Stimulated activated CD4-positive, alpha-beta T cell treated with anti-CD3 and anti-CD28 coated beads, Interleukin-1b, Interleukin-23, amount 100 ng/mL, for 1 hour (primary cell): ENCODE measurements at places on chromosomes 5 and 9.

DNA sequence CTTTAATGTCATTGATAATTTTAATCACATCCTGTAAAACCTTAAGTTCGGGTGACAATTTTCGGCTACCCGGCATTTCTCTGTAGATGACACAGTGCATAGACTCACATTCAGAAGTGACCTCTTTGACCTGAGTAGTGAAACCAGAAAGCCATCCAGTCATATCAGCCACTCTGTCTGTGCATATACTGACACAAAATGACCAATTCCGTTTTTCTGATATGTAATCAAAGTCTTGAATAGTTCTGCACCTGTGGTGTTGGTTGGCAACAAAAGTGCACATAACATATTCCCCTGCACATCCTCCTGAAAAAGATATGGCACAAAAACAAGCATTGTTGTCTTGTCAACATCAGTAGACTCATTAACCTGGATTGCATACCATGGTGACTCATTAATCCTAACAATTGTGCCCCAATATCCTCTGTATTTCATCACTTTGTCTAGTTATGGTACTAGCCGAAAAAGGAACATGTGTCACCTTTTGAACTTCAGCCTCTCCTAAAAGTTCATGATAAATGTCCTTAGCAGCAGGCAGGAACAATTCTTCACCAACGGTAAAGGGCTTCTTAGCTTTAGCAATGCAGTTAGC is 4.6 kb upstream of the HNRNPA0 start:
- no peak for DNase-seq

- DNase-seq = no peak
Measured at GRCh38 chr5:68376935-68377334, 161.4 kb downstream of the PIK3R1 start.

DNA sequence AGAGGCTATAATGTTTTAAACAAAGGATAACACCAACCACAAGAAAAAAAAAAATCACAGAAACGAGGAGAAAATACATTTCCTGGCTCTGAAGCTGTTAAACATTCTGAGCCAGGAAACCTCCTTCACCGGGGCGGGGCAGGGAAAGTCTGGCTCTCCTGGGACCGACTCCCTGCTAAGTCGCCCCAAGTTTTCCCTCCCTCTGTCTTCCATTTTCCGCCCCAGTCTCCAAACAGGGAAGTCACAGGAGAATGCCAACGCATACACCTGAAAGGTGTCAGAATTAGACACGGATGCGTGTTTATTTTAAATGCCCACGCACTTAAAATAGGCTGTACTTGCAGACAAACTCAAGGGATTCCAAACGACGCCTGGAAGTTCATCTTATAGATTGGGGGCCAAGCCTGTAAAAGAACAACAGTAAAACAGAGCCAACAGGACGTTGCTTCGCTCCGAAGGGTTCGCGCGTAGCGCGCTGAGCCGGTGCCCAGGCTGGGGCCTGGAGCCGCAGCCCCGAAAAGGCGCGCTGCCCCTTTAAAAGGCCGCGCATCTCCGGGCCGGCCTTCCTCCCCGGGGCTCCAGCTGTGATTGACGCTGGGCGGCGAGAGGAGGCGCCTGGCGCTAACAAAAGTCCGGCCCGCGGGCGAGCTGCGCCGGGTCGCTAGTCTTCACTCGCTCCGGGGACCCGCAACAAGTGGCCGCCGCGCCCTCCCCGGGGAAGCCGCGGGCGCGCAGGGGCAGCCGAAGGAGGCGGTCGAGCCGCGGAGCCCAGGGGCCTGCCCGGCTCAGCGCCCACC is at the start of gene FBXL7:
TSS of gene FBXL7 (plus strand) at position 653 of the 797 bp plus-strand sequence.
- DNase-seq = no peak

DNA sequence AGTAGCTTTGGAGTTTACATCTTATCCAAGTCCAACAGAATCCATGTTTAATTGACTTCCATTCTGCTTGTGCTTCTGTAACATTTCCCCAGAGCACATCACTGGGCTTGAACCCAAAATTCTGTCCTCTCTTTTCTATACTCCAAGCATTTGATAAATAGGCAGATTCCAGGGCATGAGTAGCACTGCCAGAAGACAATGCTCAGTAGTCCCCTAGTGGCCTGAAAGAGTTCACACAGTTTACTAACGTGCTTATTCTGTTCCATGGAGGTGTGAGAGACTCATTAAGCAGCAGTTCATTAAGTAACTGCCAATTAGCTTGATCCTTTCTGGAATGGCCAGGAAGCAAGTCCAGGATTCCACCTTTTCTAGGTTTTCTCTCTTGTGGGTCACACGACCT is 9.4 kb upstream of the GABRA6 start:
- no peak for DNase-seq

GRCh38 chr9:20048985-20049384 is 260.1 kb upstream of the SLC24A2 start:
- DNase-seq = no peak

- DNase-seq = no peak
Measured at GRCh38 chr5:138192826-138193225, 13.9 kb downstream of the KIF20A start.

DNA sequence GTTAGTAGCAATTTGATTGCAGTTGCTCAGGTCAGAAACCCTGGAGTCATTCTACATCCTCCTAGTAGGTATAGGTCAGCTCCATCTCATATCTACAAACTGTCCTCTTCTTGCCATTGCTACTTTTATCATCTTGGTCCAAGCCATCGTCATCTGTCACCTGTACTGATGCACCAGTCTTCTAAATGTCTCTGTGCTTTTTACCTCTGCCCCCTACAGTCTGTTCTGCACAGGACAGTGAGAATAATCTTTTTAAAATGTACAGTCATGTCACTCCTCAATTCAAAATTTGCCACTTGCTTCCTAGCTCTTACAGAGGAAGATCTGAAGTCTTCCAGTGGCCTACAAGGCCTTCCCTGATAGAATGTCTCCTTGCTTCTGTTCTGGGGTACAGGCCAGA is 6.8 kb downstream of the NNT start:
- DNase-seq = no peak

DNA sequence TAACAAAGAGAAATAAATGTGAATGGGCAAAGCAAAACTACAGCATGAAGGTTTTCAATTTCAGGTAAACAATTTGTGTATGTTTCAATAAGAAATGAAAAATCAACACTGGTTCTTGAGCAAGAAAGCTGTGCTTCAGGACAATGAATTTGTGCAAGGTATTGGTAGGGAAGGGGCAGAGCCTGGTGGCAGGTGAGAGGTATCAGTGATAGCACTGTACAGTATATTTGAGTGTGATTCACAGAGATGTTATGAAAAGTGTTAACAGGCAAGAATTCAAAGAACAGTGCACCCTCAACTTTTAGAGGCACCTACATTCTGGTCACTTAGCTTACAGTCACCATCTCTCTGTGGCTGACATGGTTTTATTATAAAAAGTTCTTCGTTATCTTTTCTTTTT is 25.7 kb downstream of the PLPP1 start:
- no peak for DNase-seq

- DNase-seq = no peak
Measured at GRCh38 chr5:157918811-157919742, 60.1 kb upstream of the CLINT1 start.

DNA sequence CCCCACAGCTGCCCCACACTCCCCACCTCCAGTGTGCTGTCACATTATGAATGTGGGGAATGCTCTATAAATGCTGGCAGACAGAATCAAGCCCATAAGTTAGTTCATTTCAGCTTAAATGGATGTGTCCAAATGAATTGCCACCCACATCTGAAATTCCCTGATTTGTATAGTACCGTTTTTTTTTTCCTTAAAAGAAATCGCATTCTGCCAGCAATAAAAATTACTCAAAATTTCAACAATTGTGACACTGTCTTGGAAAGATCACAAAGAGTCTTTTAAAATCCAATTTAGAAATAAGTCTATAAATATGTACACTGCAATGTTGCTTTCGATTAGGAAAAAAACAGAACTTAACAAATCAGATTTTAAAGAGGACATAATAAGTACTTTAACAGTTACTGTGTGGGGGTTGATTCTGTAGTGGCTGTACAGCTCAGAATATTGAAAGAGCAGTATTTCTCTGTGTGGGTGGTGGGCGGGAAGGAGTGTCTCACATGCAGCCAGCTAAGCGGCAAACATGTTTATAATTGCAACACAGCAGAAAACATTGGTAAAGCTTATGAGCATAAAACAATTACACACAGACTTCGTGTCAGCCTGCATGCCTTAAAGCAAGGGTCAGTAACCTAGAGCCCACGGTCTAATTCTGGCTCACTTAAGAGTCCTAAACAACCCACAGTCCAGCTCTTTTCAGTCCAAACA is 24.9 kb upstream of the CSNK1G3 start:
- DNase-seq = no peak

DNA sequence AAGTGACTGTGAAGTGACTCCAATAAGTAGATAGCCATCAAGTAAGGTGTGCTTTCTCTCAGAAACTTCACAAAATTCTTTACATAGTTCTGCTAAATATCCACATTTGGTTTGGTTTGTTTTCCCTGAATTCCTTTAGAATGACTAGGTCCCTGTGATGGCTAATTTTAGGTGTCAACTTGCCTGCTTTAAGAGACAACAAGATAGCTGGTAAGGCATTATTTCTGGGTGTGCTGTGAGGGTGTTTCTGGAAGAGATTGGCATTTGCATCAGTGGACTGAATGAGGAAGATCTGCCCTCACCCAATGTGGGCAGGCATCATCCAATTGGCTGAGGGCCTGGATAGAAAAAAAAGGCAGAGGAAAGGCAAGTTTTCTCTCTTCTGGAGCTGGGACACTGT is 8.3 kb upstream of the PTBP3 start:
- no peak for DNase-seq

- no peak for DNase-seq
Measured at GRCh38 chr5:80185095-80185494, 70.8 kb downstream of the SERINC5 start.

GRCh38 chr9:111943200-111943599 is 46.6 kb downstream of the UGCG start:
- no peak for DNase-seq

GRCh38 chr5:1776831-1777230 is 22.8 kb downstream of the MRPL36 start:
- no peak for DNase-seq

DNA sequence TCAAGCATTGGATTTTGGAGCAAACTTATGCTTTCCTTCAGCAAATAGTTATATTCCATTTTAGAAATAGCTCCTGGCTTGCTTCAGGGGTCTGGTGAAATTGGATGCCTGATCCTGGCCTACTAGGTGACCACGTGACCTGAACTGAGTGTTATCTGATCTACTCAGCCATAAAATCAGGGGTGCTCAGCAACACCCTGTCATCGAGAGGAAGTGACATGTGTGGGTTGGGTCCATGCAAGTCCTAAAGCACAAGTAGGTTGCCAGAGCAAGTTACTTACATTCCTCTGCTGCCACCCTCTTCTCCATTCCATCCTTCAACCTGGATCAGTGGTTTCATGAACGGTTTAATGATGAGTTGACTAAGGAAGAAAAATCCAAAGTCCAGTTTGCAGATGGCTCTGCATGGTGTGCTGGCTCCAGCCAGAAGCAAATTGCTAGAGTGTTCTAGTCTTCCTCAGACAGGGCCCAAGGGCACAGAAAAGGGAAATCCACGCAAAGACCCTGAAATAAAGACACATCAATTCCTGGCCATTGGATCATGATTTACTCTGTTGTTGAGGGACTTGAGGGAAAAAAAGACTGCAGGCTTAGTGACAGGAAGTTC is 2.8 kb upstream of the FAM193B start:
- DNase-seq = no peak

DNA sequence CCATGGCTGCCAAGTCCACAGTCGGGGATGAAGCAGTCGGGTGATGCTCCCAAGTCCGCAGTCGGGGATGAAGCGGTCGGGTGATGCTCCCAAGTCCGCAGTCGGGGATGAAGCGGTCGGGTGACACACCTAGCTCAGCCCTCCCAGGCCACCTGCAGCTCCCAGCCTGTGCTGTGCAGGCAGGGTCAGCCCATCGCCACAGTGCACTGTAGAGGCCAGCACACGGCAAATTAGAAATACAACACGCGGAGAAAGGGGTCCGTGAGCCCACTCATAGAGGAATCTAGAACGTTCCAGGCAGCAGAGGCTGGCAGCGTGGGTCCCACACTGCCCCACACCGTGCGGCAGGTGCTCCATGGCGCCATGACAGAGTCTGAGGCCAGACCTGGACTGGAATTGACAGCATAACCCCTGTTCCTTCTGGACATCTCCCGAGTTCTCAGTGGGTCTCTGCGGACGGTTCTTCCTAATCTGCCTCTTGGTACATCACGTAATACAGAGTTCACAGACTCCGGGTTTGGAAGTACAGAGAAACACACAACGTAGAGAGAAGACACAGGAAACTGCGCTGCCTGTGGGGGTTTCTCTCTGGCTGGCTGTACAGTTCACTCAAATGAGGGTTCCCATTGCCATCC is 7.7 kb upstream of the EXOC3 start:
- DNase-seq = no peak

DNA sequence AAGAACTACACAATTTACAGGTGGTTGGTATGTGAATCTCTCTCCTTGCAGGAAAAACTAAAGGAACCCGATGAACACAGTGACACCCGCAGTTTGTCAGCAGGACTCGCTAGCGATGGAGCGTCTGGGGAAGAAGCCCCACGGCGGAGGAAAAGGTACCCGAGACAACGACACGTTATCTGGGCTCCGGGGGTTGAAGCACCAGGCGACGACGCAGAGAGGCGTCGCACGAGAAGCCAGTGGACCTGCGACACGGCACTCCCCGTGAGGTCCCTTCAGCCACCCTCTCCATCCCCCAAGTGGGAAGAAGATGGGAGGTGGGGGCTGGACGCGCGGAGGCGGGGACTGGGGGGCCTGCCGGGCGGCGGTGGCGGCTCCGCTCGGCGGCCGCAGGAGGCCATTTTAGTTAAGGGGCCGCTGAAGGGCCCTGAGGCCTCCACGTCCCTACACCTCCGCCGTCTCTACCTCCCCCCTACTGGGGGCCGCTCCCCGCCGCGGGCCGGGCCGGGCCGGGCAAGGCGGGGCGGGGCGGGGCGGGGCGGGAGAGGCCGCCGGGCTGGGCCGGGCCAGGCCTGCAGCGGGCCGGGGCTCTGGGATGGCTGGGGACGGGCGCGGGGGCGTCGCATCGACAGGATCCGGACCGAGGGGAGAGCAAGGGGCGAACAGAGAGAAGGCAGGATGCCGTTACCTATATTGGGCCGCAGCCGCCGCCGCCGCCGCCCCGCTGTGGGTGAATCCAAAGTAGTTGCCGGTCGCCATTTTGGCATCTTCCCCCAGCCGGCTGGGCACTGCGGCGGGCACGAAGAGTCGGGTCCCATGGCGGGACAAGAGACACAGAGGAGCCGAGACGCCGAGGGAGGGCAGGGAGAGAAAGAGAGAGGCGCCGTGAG is 754 bp downstream of the ZFR start:
- peak; percentile 3 for DNase-seq

GRCh38 chr9:89786655-89787054 is 181.8 kb downstream of the GADD45G start:
- DNase-seq = no peak
